GM18507 (cell line): ENCODE measurements at places on chromosomes 3 and 15.

DNA sequence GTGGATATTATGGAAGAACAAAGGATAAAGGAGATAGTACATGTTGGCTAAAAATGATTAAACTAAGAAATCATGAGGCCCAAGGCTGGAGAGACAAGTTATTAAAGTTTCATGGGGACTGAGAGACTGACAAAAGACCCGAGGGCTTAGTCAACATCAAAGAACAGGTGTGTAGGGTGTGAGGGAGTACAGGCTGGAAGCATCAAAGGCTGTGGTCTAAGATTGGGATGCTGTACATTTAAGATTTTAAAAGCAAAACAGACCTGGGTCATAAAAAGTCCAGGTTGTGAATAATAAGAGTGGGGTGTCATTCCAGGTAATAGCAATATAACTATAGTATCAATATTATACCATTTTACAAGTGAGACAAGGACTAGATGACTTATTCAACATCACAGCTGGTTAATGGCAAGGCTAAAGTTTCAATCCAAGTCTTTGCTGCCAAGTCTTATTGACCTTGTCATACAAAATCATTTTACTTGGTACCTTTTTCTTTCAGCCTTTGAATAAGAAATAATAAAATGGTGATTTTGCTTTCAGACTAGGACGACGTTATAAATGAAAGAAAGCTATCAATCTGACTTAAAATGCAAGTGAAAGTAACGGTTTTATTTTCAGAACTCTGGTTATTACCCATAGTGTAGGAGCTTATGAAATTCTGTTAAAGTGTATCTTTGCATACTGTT is 211.6 kb downstream of the TNIK start:
- DNase-seq = no peak

DNA sequence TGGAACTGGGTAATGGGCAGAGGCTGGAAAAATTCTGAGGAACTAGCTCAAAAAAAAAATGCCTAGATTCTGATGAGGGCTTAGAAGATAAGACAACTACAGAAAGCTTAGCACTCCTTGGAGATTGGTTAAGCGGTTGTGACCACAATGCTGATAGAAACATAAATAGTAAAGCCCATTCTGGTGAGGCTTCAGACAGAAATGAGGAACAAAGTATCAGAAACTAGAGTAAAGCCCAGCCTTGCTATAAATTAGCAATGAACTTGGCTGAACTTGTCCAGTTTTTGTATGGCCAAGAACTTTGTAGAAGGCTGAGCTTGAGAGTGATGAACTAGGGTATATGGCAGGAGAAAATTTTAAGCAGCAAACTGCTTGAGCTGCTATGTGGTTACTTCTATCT is 25.4 kb downstream of the GOLGB1 start:
- DNase-seq = peak; percentile 11

GRCh38 chr3:146390957-146391356 is 78.4 kb downstream of the PLSCR2 start:
- DNase-seq = no peak

DNA sequence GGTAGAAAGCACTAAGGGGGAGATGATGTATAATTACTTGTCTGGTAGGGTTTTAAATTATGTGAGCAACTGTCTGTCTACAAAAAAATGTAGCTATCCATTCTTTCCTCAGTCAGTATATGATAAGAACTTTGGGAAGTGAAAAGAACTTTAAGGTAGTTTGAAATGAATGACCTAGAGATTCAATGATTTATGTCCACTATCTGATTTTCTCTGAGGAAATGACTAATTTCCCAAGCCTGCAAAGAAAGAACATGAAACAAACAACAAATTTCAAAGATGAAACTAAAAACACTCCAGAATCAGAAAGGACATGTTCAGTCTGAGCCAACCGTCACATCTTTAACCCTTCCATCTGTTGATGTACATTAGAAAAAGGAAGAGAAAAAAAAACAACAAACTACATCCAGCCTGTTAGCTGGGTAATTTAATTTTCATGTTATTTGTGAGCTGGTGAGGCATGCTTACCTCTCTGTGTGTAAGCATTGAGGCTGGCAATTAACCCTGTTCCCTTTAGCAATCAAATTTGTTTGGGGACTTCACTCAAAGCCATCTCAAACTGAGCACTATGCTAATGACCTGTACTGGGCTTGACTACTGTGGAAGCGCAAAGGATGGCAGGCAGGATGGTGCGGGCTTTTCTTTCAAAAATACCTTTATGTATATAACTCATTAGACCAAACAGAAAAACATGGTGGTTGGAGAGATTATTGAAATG is 220.1 kb downstream of the TUSC7 start:
- no peak for DNase-seq

DNA sequence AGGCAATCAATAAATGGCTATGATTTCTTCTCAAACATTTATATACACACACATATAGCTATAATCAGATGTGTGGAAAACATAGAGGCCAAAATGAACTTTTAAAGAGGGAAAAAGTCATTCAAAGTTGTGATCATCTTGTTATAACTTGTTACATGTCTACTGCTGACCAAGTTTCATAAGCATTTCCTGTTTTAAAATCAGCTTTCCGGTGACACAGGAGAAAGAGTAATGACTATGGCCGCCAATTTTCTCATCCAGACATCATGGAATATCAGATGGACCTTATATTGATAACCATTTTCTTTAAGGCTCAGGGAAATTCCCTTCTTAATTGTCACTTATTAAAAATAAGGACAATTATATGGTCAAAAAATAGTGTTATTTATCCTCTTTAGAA is 71.7 kb upstream of the AGTR1 start:
- no peak for DNase-seq

DNA sequence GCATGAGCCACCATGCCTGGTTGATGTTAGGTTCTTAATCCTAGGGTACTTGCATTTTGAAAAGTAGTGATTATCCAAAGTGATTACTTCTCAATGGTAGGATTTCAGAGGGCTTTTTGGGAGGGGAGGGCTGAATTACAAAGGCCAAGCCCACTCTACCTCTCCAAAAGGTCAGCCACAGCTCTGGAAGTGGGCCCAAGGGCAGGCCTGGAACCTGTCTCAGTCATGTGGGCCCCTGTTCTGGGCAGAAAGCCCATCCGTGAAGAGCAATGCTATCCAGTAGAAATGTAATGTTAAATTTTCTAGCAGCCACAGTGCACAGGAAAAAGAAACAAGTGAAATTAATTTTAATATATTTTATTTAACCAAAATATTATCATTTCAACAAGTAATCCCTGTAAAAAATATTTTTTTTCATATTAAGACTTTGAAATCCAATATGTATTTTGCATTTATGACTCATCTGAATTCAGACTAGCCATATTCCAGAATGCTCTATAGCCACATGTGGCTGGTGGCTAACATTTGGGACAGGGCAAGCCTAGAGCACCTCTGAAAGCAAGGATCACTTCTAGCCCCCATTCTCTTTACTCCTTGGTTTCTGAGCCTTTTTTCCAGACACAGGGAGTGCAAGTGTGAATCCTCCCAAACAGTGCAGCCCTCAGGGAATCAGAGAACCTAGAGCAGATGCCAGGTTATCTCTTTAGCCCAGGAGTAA is 16.8 kb downstream of the RFT1 start:
- DNase-seq = no peak

DNA sequence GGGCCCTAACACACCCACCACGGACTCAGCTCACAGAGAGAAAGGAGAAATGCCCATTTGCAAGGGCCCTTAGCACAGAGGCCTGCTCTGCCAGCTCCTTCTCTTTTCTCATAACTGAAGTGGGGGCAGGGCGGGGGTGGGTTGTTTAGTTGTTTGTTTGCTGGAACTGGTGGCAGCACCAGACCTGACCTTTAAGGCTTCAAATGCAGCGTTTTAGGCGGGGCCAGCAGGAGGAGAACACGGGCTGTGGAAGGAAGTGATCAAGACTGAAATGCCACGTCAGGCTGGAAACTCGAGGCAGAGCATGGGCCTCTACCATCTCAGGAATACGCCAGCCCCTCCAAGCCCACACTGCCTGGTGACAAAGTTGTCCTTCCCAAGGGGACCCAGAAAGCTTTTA is 9.3 kb downstream of the CACNA2D2 start:
- DNase-seq = no peak

DNA sequence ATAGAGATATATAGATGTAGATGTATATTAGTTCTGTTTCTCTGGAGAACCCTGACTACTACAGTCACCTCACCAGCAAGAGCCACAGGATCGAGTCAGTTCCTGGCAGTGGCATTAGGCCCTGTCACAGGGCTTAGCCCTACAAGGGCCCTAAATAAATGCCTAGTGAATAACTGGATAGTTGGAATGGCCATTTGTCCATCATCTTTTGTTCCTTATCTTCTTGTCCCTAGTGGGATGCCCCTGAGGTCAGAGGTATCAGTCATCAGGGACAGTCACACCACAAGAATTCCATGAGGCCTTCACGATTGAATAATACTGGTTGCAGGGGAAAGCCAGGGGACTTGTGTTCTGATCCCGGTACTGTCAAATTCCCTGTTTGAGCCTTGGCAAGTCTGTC is 204.9 kb upstream of the PPP2R3A start:
- DNase-seq = no peak

DNA sequence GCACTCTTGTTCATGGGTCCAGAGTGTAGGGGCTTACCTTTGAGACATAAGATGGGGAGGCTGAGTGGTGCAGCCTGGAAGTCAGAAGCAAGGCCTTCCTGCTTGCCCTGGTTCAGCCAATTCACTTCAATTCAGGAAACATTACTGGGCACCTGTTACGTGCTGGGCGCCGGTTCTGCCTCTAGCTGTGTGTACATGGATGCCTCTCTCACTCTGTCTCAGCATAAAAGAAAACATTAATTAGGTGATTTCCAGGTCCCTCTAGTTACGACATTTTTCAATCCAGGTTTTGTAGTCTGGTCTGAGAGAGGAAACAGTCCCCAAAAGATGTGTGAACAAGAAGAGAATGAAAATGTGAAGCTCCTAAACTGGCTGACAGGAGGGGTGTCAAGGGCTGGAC is 1.2 kb downstream of the RTP1 start:
- DNase-seq = no peak

DNA sequence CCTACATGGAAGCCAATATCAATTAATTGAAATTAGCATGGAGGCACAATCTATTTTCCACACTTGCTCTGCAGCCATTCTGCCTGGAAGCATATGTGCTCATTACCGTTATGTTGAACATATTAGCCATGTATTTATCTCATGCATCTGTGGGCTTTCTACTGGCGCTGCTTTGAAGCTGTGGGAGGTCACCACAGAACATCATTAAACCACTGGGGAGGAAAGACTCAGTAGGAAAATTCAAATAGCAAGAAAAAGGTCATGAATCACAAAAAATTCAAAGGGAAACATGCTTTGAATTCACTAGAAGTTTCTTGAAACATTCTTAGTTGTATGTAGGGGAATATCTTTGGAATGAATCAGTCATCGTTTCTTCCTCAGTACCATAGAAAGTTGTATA is 652.5 kb downstream of the EDEM1 start:
- DNase-seq = no peak

DNA sequence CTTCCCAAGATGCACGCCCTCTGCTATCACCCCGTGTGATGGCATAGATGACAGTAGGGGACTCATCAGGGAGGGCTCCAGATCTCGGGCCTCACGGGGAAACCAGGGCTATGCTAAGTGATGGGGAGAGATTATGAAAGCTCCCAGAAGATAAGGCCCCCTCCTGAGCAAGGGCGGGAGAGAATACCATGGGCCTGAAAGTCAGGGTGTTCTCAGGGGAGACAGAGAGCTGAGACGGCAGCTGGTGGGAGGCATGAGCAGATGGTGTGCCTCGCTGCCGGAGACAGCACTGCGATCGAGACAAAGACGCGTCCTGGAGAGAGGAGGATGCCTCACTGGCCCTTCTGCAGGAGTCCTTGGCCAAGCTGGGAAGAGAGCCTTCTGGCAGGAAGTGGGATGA is 106.5 kb upstream of the ADPGK start:
- no peak for DNase-seq

DNA sequence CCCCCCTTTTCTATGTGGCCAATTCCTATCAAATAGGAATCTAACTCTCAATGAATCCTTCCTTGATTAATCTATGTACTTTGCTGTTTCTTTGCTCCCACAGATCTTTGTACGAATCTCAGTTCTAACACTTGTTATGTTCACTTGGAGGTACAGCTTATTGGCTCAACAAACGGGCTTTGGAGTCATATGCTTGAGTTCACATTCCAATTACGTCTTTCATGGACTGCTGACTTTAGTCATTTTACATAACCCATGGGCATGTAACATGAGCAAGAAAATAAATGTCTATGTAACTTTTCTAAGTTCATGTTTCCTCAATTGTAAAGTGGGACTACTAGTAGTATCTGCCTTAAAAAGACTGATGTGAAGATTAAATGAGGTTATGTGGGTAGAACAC is 123.2 kb upstream of the TBC1D5 start:
- no peak for DNase-seq

- no peak for DNase-seq
Observed at GRCh38 chr3:42749753-42750231, 23.3 kb downstream of the CCDC13 start.

DNA sequence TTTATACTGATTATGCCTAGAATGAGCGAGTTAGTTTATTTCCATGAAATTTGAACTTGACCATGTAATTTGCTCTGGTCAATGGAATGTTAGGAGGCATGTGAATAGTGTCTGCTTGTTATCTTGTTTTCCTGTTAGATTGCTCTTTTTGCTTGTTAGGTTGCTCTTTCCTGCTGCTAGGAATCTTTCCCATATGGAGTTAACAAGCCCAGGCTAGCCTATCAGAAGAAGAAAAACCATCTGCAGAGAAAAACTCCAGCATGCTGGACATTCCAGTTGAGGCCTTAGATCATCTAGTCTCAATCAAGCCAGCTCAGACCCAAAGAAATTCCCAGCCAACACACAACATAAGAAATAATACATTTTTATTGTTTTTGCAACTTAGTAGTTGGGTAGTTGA is 470.2 kb upstream of the AGTR1 start:
- no peak for DNase-seq

GRCh38 chr15:39226169-39226937 is 354.5 kb upstream of the THBS1 start:
- no peak for DNase-seq

GRCh38 chr3:106249159-106249558 is 380.3 kb upstream of the CBLB start:
- no peak for DNase-seq

GRCh38 chr3:134149286-134149685 is 101.4 kb downstream of the RYK start:
- DNase-seq = no peak

- no peak for DNase-seq
Observed at GRCh38 chr3:67034371-67034770, 36.3 kb downstream of the KBTBD8 start.

DNA sequence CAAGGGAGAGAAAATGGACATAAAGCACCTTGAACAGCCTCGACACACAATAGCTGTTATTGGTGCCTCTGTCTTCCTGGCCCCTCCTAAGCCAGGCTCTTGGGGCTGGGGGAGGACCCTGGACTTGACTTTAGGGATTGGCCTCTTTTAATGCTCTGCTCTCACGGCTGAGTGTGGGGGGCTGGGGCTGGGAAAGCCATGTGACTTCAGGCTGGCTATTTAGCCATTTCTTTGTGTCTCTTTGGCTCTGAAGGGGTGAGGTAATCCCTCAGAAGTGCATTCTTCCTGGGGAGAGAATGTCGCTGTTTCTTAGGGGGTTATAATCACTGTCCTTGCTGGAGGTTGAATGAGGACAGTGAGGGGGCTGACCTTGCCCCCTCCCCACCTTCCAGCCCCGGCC is 26.2 kb downstream of the MAGEF1 start:
- no peak for DNase-seq

- DNase-seq = no peak
Observed at GRCh38 chr3:126358038-126358815, 1.0 kb upstream of the KLF15 start.
